Stimulated activated CD4-positive, alpha-beta T cell treated with anti-CD3 and anti-CD28 coated beads, Interleukin-4, amount 100 ng/mL, for 24 hours (primary cell): ENCODE measurements at places on chromosomes 1 and 21.

DNA sequence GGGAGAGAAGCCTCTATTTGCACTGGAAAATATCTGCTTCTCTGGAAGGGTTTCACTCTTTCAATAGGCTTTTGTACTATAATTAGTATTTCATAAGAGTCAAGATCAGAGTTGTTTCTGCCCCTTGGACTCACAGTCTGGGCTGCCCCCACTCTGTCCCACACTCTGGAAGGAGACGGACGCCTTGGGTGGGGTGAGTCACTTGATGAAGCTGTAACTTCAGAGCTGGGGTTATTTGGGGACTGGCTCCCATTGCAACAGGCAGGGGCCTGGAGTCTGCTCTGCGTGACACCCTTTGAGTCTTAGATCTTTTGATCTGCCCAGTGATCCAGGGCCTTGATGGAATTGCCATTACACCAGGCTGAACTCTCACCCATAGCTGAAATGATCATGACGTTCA is 4.0 kb upstream of the KCNA10 start:
- no peak for DNase-seq

GRCh38 chr1:9340172-9340854 is 47.6 kb downstream of the SPSB1 start:
- DNase-seq = no peak

- no peak for DNase-seq
These were observed 1018.8 kb downstream of the AMY1C start for GRCh38 chr1:104768466-104768865.

GRCh38 chr1:94022471-94023189 is 98.3 kb downstream of the ABCA4 start:
- no peak for DNase-seq

- DNase-seq = no peak
These were observed 2.5 kb upstream of the TFAP2E start for GRCh38 chr1:35570589-35571137.

- DNase-seq = no peak
These were observed 16.1 kb upstream of the ATP1B1 start for GRCh38 chr1:169090308-169090899.

GRCh38 chr1:173297798-173298391 is 90.8 kb upstream of the TNFSF4 start:
- peak; percentile 55 for DNase-seq

DNA sequence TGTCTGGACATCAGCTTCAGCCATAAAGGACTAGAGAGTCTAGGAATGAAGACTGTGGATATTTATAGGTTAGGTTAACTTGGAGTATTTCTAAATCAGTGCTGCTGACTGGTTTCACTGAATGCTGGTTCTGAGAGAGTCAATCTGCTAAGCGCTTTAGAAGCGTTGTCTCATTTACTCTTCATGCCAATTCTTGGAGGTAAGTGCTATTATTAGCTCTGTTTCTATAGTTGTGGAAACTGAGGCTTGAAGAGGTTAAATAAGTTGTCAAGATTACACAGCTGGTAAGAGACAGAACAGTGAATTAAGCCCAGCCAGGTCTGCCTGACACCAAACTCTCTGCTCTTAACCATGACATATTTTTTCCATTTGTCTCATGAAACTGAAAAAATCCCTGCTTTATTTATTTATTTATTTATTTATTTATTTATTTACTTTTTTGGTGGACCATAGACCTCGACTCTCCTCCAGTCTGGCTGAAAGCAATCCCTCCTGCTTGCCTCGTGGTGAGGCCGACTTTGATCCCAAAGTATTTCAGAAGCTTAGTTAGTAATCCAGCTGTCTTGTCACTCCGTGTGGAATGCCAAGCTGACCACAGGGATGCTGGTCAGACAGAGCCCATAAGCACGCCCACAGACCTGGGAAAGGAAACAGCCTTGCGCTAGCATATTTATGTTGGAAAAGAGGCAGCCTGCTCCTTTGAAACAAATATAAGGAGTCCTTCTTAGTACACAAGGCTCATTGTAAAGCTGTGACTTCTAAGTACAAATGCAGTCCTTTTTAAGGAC is 16.9 kb downstream of the NTMT2 start:
- no peak for DNase-seq

DNA sequence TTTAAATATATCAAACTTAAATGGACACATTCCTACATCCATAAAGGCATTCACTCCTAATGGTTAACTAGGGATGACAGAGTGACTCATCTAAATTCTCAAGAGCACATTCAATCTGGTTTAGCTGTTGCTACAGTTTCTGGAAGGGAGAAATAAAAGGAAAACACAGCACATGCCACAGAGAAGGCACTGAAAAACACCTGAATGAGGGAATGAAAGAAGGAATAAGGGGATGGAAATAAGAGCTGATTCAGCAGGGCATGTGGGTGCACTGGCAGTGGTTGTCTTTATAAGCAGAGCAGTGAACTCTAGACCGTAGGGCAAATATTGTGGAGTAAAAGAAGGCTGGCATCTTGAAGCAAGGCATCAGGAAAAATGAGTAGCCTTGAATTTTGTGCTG is 79.3 kb downstream of the LHX4 start:
- DNase-seq = no peak

DNA sequence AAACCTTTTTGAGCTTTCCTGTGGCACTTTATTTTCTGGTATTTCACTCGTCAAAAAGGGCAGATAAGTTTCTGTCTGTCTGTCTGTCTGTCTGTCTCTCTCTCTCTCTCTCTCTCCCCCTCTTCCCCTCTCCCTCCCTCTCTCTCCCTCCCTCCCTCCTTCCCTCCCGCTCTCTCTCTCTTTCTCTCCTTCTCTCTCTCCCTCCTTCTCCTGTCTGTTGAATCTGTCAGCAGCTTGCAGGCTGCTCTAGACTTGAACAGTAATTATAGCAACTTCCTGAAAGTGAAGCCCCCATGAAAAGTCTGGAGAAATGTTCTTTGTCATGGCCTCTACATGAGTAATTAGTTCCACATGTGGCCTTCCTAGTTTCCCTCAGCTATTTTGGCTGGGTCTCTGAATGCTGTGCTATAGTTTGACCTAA is 275.2 kb upstream of the C1orf105 start:
- DNase-seq = no peak

- peak; percentile 74 for DNase-seq
These were observed 227.7 kb upstream of the SAMSN1 start for GRCh38 chr21:14773777-14774345.

DNA sequence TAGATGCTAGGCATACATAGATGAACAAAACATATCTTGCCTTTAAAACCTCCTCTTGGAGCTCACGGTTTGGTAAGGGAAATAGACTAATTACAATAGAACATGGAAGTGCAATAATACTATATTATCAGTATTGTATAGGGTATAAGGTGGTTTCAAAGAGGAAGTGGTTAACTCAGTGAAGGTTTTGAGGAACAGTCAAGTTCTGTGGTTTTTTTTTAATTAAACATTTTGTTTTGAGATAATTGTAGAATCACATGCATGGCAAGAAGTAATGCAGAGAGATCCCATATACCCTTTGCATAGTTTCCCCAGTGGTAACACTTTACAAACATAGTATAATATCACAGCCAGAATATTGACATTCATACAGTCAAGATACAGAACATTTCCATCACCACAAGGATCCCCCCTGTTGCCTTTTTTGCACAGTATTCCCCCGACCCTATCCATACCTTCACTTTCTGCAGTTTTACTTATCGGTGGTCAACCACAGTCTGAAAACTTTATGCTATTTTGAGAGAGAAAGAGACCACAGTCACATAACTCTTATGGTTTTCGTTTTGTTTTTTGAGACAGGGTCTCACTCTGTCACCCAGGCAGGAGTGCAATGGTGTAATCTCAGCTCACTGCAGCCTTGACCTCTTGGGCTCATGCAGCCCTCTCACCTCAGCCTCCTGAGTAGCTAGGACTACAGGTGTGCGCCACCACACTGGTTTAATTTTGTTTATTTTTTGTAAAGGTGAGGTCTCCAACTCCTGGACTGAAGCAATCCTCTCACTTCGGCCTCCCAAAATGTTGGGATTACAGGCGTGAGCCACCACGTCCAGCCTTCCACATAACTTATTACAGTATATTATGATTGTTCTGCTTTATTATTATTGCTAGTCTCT is 60.5 kb upstream of the KIAA1614 start:
- no peak for DNase-seq

GRCh38 chr1:220796530-220796929 is 9.8 kb downstream of the MTARC1 start:
- no peak for DNase-seq

GRCh38 chr1:117046781-117047180 is 13.3 kb upstream of the TTF2 start:
- no peak for DNase-seq

GRCh38 chr1:105492921-105493320 is 1563.6 kb upstream of the PRMT6 start:
- DNase-seq = no peak

GRCh38 chr1:182685215-182685614 is 828 bp upstream of the RGS8 start:
- no peak for DNase-seq
